NCI-H1105 (cell line): ENCODE measurements at places on chromosomes 2 and 18.

DNA sequence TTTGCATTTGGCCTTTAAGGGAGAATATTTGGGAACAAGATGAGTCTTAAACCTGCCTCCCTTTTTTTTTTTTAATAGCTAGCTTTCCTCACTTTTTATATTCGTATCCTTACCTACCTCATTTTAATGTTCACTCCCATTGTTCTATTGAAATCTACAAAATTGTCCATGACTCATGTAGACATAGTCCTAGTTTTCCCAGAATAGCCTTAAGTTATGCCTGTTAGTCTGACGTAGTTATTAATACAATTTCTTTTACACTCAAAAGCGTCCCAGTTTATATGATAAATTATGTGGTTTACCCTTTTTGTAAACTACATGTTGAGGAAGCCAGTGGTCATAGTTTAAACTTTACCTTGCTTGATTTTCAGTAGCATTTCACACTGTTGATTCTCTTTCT lies 73.4 kb downstream of the UBR3 start:
- no peak for DNase-seq

DNA sequence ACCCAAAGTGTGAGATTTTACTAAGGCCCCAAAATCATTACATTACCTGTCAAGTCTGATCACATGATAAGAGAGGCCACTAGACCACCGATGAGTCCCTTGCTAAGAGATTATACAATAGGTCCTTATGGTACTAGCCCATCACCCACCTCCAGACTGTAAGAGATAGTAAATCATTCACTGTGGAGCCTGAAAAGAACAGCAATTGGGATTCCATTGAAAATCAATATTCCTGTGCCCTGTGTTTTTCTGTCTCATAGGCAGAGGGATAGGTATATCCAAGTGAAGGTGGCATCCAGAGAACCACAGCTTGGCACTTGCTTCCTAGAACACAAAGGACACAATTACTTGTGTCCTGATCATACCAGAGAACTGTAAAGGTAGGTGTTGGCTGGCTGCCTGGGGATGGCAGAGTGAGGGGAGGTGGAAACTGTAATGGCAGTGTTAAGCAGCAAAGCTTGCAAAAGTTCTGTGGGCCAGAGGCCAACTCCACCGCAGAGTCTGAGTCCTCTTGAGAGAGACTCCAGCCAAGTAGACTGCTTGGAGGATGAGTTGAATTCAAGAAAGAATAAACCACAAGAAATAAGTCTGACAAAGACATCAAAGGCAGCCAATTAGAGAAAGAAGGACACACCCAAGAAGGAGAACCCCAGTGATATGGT lies 102.0 kb upstream of the PIEZO2 start:
- DNase-seq, result no peak

GRCh38 chr2:186855216-186855615 lies 6.2 kb upstream of the ZSWIM2 start:
- DNase-seq, result no peak

- peak; percentile 67 for DNase-seq
Measured at GRCh38 chr18:54392543-54393023, 34.9 kb downstream of the C18orf54 start.

GRCh38 chr2:47065771-47066380 lies 89.2 kb downstream of the STPG4 start:
- DNase-seq, result no peak

- no peak for DNase-seq
Measured at GRCh38 chr2:157194844-157195243, 62.7 kb upstream of the GALNT5 start.
